ENCODE measurements at places on chromosomes 13 and 19. TPM values are rescaled to one million over a fixed set of nuclear protein-coding genes. Genes with fewer than 3 reads are reported as not detected.

- DNase-seq = no peak
These were observed 1007.2 kb downstream of the PCDH9 start for GRCh38 chr13:66222926-66223325.

Gene OVOL3
- total RNA-seq = not detected

DNA sequence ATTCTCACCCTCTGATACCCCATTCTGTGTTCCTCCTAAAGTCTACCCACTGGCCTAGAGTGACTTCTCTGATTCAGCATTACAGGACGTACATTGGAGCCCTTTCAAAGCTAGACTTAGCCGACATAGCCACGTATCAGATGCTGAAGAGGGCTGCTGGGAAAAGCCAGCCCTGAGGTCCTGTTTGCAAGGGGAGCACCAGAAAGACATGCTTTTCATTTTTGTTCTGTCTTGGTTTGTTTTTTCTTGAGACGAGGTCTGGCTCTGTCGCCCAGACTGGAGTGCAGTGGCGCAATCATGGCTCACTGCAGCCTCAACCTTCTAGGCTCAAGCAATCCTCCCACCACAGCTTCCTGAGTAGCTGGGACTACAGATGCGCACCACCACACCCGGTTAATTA lies 6.3 kb upstream of the ZSWIM4 start:
- DNase-seq = peak; percentile 28

- DNase-seq = no peak
These were observed 35.1 kb downstream of the NAXD start for GRCh38 chr13:110650436-110650835.

GRCh38 chr13:72677431-72677830 lies 50.0 kb downstream of the MZT1 start:
- no peak for DNase-seq

DNA sequence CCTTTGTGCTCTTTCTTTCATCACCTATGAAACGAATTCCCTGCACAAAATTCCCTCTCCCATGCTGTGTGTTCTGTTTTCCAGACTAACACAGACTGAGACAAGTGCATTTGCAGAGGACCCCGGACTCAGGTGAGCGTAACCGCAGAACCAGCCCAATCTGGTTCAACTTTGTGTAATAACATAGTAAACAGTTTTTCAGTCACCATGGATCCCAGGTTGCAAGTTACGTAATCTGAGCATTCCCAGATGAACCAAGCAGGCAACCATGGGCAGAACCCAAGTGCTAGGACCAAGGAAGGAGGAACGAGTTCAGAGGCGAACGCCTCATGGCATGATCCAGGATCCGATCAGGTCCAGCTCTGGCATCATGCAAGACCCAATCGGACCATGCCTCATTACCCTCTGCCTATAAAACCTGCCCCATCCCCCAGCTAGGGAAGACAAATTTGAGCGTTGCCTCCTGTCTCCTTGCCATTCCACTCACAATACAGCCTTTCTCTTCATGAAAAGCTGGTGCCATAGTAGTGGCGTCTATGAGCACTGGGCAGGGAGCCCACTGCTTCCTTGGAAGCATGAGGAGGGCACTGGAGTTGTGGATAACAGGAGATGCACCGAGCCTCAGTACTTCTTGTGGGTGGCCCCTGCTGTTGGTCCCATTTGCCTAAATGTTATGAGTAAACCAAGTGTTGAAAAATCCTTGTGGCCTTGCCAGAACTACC lies 107.6 kb downstream of the ABCC4 start:
- no peak for DNase-seq

Gene ZNF556
- 2.0 TPM for total RNA-seq

Gene PGLYRP2
- not detected for total RNA-seq

GRCh38 chr19:10270180-10270615 lies 722 bp upstream of the ICAM1 start:
- DNase-seq = no peak

- no peak for DNase-seq
These were observed 82.9 kb downstream of the ZNF737 start for GRCh38 chr19:20482721-20483120.

DNA sequence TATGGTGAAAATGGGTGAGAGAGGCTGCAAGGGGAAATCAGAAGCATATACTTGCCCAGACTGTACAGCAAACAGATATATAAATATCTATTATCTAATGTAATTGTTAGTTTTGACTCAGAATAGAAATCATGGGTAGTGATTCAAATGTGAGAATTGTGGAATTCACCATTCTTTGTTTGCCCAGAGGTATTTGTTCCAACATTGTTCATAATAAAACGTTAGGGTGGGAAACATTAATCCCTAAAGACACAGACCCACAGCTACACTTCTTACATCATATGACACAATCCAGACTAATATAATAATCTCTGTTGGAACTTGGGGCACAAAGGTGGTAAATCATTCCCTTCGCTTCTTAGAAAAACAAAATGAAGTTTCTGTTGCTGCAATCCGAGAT lies 646.5 kb upstream of the SLITRK6 start:
- DNase-seq = peak; percentile 14

- peak; percentile 58 for DNase-seq
These were observed 80.8 kb downstream of the FREM2 start for GRCh38 chr13:38767506-38768265.

DNA sequence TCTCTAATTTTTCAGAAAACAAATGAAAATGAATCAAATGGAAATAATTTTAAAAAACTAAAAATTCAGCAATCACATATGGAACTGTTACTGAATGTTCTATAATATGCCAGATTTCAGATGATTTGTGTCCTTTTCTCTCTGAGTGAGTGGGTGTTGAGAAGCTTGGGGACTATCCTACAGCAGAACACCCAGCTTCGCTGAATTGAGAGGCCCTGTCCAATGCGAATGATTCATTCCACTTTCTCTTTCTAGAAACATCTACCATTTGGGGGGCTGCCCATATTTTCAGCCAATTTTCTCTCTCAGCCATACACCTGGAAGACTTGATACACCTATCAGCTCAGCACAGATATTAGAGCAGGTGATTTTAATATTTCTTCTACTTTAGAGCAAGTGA lies 1666.7 kb downstream of the EFNB2 start:
- DNase-seq = no peak

Gene ZNF841
- total RNA-seq = 57.4 TPM

DNA sequence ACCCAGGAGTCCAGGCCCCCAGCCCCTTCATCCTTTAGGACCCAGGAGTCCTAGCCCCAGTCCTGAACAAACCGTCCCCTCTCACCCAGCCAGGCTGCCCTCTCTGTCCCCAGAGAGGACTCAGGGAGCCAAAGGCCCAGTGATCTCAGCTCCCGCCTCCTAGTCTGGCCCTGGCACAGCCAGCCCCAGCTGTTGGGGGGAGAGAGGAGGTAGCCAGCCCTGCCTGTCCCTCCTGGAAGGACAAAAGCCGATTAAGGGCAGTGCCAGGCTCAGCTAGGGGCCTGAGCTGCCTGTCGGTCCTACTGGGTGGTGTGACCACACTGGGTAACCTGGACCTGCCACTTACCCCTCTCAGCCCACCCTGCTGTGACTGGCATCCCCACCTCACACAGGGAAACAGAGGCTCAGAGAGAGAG lies 14.5 kb downstream of the LIPE start:
- DNase-seq = no peak

Gene ERFL
- under 0.01 TPM for total RNA-seq

DNA sequence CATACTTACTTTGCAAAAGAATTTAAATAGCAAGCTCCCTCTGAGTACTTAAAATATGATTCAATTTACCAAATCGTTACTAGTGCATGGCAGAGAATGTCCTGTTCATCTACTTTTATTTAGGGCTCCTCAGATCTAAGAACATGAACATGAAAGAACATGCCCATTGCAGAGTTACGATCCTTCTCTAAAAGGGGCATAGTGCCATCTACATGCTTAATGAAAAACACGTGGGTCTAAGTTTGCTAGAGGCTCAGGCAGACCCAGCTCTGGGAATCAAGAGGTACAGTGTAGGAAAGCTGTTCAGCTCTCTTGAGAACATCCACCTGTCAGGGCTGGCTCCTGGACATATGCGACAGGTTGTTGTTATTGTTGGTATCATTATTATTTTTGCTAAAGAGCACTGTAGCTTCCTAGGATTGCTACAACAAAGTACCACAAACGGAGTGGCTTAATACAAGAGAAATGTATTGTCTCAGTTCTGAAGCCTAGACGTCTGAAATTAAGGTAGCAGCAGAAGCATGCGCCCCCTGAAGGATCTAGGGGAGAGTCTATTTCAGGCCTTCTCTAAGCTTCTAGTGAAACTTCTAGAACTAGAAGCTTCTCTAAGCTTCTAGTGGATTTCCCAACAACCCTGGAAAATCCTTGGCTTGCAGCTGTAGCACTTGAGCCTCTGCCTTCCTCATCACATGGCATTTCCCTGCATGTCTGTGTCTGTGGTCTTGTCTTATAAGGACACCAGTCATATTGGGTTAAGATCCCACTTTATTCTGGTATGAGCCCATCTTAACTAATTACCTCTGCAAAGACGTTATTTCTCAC lies 133.9 kb downstream of the DCT start:
- peak; percentile 81 for DNase-seq

GRCh38 chr19:17450264-17451075 lies 2.0 kb upstream of the TMEM221 start:
- peak; percentile 99 for DNase-seq

GRCh38 chr13:50867637-50867945 lies 24.1 kb upstream of the DLEU7 start:
- no peak for DNase-seq
